ENCODE measurements at places on chromosomes 2 and 18. TPM values are rescaled to one million over a fixed set of nuclear protein-coding genes. Genes with fewer than 3 reads are reported as not detected.

- no peak for DNase-seq
Observed at GRCh38 chr2:71897836-71898235, 249.8 kb downstream of the CYP26B1 start.

DNA sequence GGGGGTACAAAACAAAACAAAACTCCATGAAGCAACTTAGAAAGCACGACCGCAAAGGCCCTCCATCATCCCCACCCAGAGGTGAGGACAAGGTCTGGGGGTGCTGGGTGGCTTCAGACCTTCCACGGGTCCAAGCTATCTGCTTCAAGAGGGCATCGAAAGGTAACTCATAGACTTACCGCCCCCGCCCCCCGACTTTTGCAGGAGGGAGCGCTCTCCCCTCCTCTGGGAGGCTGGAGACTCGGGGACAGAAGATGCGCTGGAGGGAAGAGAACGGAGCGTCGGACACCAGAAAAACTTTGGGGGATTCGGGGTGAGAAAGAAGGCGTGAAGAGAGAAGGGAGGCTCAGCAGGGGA, 300 bp upstream of the STON1 start:
- DNase-seq = no peak

Gene EHBP1
- 119 TPM for total RNA-seq

GRCh38 chr18:3328532-3328931, 66.6 kb downstream of the MYL12B start:
- DNase-seq = peak; percentile 35

GRCh38 chr2:100812116-100812515, 7.8 kb upstream of the NPAS2 start:
- no peak for DNase-seq

GRCh38 chr2:10145519-10146357, 23.2 kb downstream of the RRM2 start:
- no peak for DNase-seq

DNA sequence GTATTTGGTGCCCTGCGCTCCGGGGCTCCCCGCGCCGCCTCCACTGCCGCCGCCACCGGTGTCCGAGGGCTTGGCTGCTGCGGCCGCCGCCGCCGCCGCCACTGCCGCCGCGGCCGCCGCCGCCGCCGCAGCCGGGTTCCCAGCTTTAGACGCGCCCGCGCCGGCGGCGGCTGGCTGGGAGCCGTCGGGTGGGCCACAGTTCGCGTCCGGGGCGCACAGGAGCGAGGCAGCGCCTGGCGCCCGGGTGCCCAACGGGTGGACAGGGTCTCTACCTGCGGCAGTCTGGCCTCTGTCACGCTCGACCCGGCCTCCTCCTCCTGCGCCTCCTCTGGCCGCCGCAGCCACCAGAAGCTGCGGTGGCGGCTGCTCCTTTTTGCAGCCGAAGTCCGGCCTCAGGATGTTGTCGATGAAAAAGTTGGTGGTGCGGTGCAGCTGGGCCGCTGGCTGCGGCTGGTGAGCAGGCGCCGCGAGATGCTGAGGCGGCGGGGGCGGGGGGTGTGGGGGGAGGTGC, 951 bp downstream of the EN1 start:
- no peak for DNase-seq

Data from fibroblast of the aortic adventitia (primary cell).